Activated CD4-positive, alpha-beta T cell treated with anti-CD3 and anti-CD28 coated beads for 24 hours (primary cell): ENCODE measurements at places on chromosomes 5 and 9.

GRCh38 chr5:31396611-31397295, 135.1 kb downstream of the DROSHA start:
- no peak for DNase-seq

GRCh38 chr5:96259151-96259772, 173.8 kb downstream of the PCSK1 start:
- no peak for DNase-seq

DNA sequence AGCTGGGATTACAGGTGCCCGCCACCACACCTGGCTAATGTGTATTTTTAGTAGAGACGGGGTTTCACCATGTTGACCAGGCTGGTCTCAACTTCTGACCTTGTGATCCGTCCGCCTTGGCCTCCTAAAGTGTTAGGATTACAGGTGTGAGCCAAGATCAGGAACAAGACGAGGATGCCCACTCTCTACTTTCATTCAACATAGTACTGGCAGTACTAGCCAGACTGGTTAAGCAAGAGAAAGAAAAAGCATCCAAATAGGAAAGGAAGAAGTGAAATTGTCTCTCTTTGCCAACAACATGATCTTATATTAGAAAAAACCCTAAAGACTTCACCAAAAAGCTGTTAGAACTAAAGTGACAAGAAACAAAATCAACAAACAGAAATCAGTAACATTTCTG, 7.4 kb upstream of the ENDOG start:
- no peak for DNase-seq

- no peak for DNase-seq
These were observed 54.2 kb downstream of the KIAA1958 start for GRCh38 chr9:112540800-112541199.

DNA sequence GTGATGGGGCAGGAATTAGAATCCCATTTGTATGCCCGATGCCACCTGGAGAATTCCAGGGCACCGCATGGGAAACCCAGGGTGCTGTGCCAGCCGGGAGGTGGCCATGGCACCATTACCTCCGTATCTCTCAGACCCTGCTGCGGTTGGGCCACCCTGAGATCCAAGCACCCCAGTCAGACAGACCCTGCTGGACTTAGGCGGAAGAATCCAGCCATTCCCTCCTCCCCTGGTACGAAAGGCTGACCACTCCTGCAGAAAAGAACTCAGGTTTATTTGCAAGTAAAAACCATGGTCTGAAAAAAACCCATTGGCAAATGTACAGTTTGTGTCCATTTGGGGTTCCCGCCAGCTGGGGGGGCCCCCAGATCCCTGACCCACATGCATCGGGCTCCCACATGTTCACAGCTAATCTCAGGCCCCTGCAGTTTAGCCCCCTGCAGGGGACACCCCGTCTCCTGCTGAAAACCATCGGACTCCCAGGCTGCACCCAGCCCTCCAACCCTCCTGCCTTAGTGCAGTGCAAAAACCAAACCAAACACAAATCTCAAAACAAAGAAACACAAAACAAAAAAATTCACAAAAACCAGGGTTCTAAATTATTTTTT, 23.6 kb upstream of the SARDH start:
- DNase-seq, result no peak

DNA sequence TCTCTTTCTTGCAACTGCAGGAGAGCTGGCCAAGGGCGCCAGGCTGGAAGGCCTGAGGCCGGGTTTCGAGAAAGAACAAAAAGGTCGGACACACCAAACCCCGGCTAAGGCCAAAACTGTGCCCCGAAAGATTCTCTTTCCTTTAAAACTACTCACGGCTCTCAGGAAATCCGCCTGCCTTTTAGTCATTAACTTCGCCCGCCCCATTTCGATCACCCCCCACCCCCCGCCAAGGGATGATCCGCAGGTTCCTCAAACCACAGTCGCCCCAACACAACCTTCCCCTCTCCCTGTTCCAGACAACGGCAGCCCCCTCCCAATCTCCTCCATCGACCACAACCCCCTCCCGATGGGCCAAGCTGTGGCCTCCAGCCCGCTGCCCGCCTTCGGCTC, 536 bp downstream of the FEM1C start:
- DNase-seq, result peak; percentile 39

- DNase-seq, result no peak
These were observed 196.5 kb downstream of the SNX18 start for GRCh38 chr5:54713923-54714581.

DNA sequence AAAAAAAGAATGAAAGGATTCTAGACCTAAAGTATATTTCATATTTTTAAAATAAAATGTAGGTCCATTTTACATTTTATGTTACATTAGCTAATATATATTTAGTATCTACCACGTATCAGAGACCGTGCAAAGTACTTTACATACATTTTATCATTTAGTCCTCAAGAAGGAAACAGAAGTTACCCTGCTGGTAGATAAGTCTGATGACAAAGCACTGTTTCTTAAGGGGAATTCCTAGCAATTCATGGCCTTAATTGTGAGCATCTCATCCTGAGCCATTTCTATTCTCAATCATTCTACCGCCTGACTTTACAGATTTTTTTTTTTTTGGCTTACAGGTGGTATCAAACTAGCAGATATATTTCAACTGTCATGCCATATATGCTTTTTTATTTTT, 367.7 kb downstream of the PRELID2 start:
- DNase-seq, result no peak

GRCh38 chr9:37639109-37639762, 11.5 kb upstream of the FRMPD1 start:
- DNase-seq, result no peak

DNA sequence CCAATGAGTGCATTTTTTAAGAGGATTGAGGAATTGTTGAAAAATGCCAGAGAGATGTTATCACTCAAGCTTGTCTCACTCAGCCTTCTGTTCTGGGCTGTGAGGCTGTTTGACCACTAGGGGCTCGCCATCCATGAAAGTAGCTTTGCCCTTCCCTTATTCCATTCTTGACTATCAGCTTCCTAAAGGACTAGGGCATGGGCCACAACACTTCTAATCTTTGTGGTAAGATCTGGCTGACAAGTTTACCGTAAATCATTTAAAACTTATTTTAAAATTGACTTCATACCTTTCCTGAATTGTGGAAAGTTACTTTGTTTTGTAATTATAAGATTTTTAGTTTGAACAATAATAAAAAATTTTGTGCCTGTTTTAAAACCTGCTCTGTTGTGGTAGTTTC, 49.5 kb downstream of the TJP2 start:
- no peak for DNase-seq

DNA sequence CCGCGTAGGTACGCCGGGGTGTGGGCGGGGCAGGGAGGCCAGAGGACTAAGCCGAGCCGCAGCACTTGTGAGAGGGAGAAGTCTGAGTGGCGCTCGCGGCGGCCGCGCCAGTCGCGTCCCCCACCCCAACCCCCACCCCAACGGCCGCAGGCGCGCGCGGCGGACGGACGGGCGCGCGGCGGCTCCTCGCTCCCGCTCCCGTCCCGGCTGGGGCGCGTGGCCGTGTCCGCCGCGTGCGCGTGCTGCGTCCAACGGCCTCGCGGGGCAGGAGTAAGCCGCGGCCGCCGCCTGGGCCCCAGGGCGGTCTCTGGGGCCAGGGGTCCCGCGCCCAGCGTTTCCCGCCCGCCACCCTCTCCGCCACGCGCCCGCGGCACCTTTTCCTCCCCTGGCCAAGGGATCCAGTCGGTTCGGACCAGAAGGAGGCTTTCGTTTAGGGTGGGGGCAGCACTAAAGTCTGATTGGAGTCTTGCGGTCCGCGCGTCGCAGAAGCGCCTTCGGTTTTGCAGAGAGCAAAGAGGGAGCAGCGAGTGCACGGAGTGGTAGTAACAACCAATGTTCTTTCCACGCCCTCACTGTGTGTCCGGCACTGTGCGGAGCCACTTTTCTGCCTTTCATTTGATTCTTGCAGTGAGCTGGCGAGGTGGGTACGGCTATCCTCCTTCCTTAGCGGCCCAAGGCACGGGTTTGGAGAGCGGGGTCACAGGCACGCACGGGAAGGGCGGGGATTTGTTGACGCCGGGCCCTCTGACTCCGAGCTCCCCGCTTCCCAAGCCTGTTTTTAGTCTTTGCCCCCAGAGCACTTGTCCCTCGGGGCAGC, 483 bp downstream of the G3BP1 start:
- peak; percentile 21 for DNase-seq

DNA sequence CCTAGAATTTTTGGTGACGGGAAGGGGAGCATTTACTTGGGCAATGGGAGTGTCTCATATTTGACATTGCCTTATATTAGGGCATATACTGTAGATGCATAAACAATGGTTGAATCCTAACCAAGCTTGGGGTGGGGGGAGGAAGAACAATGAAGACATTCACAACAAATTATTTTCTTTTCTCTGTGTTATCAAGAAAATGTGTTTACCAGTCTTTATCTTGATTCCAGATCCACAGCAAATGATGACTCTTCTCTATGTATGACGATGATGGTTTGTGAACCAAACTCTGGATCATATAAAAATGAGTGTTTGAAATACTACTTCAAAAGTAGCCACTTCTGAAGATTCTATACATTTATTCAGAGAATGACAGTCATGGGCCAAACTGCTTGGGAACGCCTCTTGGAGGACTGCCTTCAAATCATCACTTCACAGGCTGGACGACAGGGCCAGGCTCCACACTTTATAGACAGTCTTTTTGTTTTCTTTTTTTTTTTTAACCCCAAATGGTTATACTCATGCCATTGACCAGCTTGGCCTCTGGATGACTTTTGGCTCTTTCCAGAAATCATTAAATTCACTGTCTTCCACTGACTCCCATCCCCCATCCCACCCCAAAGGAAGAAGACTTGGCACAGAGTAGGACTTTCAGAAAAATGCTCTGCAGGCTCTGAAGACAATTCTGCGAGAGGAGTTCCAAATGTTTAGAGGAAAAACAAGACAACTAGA, 123.8 kb upstream of the LIFR start:
- no peak for DNase-seq

GRCh38 chr5:89396278-89396954, 513.4 kb upstream of the MEF2C start:
- DNase-seq, result no peak

DNA sequence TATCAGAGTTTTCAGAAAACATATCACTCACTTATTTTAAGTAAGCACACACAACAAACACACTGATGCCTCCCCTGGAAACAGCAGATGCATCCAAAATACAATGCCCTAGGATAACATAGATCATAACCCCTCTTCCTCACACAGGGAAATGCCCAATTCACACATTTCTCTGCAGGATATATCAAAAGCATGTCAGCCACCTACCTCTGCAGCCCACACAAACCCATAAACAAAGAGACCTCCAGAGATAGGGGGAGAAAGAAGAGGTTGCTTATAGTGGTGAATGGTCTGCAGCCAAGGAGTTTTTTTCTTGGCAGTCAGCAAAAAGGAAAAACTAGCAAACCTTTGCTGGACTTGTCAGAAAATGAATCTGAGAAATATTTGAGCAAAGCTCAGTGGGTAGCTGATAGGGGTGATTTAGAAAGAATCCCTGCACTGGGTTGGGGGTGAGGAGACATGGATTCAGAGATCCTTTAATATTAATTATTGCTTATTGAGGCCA, 36.1 kb downstream of the ABLIM3 start:
- DNase-seq, result no peak
